ENCODE measurements at places on chromosomes 5 and 9.

DNA sequence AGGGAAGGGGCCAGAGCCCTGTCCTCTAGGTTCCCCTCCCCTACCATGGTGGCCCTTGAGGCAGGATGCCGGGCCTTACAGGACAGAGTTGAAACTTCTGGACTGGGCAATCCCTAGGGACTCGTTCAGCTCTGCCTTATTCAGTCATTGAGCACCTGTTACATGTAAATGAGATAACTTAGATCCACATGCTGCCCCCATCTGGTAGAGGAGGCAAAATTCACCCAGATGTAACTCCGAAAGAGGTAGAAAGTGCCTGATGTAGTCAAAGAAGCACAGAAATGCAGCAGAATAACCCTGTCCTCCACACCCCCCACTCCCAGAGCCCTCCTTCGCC is 1.5 kb downstream of the GGTA1 start:
- DNase-seq, result no peak

DNA sequence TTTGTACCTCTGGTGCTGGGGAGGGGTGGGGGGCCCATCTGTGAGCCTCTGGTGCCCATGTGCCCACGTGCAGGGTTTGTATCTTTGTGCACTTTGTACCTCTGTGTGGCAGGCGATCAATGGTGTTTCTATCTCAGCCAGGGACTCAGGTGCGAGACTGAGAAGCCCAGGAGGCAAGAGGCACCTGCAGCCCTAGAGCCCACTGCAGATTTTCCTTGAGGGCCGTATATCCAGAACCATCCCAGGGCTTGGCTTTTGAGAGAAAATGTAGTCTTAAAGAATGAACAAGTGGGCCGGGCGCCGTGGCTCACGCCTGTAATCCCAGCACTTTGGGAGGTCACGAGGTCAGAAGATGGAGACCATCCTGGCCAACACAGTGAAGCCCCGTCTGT is 52.2 kb upstream of the KCNMB1 start:
- no peak for DNase-seq

DNA sequence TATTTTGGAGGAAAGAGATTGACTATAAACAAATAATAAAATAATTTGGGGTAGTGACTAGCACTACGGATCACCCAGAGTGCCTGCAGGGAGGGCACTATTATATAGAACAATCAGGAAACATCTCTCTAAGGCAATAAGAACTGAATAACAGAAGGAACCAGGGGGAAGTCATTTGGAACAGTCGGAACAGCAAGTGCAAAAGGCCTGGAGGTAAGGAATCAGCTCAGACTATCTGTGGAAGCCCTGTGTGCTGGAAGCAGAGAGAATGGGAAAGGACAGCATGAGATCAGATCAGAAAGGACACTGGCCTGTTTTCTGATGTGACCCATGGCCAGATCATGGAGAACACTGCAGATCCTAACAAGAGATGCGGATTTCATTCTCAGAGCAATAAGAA is 357.6 kb downstream of the EFNA5 start:
- DNase-seq, result no peak

DNA sequence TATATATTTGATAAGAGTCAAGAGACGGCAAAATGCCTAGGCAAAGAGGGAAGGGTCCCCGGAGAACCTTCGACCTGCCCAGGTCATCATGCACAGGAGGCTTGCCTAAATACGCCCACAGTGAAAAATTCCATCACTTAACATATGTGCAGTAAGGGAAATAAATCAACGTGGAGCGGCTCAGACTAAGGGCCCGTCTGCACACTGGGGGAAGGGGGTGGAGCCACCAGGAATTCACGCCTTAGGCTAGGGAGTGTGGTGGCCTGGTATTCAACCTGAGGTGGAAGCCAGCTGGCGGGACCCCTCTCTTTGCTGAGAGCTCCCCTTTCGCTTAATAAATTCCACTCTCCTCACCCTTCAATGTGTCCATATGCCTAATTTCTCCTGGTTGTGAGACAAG is 8.3 kb downstream of the PTBP3 start:
- no peak for DNase-seq

- no peak for DNase-seq
Measured at GRCh38 chr9:9033022-9033421, 1233.4 kb upstream of the DMAC1 start.

DNA sequence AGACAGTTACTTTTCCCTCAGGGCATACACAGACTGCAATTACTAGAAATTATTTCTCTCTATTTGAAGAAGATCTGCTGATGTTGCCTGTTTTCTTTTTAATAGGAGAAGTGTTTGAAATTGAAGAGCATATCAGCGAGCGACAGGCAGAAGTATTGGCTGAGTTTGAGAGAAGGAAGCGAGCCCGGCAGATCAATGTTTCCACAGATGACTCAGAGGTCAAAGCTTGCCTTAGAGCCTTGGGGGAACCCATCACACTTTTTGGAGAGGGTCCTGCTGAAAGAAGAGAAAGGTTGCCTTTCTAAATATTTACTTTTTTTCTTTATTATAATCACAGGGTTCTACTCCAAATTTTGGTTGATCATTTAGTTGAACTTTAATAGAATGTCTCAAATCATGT is 3.4 kb downstream of the PRPF4 start:
- DNase-seq, result no peak

- DNase-seq, result no peak
Measured at GRCh38 chr5:28542987-28543386, 1504.6 kb upstream of the CDH9 start.

DNA sequence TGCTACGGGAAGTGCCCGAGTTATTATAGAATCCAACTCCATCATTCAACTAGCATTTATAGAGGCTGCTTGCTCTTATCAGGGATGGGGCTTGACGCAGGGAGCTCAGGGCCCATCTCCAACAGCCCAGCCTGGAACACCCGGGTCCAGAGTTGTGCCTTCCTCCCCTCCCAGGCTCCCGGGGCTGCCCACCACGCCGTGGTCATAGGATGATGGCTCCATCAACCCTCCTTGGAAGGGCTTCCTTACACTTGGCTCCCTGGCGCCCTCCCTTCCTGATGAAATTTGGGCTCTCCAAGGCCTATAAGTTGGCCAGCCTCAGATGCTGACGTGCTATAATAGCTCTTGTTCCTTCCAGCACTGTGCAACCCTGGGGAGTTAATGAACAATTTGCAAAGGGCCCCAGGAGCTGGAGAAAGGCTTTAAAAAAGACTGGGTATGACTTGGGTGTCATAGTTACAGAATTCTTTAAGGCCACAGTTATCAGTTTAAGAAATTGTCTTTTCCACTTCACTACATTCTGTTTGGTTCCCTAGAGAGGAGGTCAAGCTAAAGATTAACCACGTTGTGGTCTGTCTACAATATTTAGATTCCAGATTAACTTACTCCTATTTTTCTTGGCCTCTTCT is 42.5 kb upstream of the GADD45G start:
- no peak for DNase-seq

DNA sequence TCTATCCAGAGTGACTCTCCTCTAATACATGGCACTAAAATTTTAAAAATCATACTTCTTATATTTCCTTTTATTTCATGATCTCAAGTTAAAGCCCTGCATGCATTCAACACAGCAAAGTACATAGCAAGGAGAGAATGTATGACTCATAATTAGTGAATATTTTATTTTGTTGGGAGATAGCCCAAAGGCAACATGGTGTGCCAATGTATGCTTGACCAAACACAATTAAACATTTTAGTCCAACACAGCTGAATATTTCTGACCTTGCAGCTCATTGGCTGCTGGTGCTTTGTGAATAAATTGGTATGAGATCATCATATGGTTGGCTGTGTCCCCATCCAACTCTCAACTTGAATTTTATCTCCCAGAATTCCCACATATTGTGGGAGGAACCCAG is 103.5 kb downstream of the NPR3 start:
- DNase-seq, result no peak

DNA sequence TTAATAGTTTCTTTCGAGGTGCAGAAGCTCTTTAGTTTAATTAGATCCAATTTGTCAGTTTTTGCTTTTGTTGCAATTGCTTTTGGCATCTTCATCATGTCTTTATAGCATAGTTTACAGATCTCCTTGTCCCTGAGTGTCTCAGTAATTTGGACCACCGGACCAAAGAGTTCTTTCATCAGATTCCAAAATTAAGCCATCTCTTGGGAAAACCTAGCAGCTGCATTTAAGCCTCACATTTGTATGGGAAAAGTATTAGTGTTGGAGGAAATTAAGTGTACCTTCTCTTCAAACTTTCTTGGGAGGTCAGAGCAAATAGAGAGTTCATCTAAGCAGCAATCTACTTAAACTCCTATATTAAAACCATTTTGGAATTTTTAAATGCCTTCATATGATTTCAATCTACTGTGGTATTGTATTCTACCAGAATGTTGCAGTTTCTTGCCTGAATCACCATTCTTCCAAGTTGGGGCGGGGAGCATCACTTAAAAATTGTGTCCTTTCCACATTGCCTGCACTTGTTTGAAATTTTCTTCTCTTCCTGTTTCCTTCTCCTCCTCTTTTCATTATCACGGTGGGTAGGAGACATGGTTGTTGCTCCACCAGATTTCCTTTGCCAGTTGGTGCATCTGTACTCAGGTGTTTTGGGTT is 97.3 kb upstream of the DAB2 start:
- no peak for DNase-seq

- DNase-seq, result no peak
Measured at GRCh38 chr9:84919440-84919839, 249.9 kb downstream of the NTRK2 start.

DNA sequence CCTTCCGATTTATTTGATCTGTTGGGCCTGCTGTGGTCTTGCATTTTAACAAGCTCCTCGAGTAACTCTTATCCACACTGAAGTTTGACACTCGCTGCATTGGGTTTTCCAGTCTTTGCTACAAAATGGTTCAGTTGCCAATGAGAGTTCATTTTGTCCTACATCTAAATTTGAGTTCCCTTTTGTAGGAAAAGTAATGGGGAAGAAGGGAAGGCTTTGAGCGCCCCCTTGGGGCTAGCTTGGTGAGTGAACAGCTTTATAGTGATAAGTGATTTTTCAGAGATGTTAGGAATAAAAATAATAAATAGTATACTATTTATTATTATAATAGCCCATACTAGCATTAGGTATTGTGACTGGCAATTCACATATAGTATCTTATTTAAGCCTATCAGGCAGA is 89.9 kb upstream of the GNAQ start:
- DNase-seq, result peak; percentile 6

DNA sequence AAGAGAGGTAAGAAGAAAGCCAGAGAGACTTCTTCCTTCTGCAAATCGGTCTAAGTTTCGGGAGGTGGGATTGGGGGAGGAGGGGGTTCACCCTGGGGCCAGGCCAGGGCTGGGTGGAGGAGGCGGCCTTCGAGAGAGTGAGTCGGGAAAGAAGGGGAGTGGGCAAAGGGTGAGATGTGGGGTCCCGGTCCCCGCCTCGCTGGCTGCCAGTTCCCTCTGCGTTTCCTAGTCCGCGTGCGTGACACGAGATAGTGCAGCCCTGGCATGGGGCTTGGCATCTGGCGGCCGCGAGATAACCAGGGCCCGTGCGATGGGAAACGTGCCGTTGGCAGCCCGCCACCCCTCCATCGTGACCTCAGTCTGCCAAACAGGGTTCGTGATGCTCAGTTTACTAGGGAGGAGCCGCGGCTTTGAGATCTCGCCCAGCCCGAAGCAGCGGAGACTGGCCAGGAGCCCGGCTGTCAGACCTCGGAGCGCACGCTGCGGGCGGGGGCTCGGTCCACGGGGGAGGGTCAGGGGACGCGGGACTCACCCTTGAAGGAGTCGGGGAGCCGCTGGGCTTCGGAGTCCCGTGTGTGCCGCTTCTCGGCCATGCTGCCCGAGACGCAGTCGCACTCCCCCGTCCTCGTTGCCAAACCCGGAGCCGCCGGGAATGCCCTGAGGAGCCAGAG is at the start of gene STOM:
TSS of gene STOM (minus strand) at position 656 of the 671 bp plus-strand sequence. CDS start at position 593, 63 bp downstream.
- DNase-seq, result peak; percentile 55

GRCh38 chr5:100965291-100965690 is 62.2 kb upstream of the ST8SIA4 start:
- DNase-seq, result no peak

DNA sequence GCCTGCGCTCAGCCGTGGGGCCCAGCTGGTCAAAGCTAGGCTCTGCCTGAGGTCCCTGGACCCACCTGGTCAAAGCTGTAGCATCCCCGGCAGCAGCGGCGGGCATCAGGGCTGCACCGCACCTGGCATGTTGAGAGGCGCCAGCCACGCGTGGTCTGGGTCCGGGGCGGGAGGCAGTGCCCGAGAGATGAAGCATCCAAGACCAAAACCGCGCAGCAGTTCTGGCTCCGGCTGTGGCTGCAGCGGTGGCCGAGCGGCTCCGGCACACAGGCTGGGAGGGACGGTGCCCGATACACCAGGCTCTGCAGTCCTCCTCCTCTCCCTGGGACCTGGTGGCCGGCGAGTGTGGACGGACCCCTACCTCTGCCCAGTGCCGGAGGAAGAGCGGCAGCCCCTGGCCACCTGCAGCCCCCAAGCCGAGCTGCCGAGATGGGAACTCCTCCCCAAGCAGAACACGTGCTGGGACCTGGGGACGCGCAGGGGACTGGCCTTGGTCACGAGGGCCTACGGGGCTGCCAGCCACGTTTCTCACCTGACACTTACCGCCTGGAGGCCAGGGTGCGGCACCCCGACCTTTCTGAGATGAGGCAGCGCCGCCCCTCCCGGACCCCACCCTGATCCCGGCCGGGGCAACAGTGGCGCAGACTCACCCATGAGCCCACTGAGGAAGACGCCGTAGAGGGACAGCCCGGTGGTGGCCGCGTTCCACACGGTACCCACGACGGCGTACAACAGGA is 33.0 kb downstream of the SLC9A3 start:
- no peak for DNase-seq

- DNase-seq, result no peak
Measured at GRCh38 chr5:3508395-3508794, 87.2 kb upstream of the IRX1 start.

GRCh38 chr5:127649018-127649439 is at the start of gene CTXN3:
Gene CTXN3 (plus strand): TSS chr5:127649082. CDS start chr5:127657522, 8,440 bp downstream.
- no peak for DNase-seq

GRCh38 chr9:27565696-27566095 is 7.6 kb downstream of the C9orf72 start:
- DNase-seq, result no peak

- DNase-seq, result no peak
Measured at GRCh38 chr9:126955811-126956210, 41.2 kb downstream of the RALGPS1 start.

DNA sequence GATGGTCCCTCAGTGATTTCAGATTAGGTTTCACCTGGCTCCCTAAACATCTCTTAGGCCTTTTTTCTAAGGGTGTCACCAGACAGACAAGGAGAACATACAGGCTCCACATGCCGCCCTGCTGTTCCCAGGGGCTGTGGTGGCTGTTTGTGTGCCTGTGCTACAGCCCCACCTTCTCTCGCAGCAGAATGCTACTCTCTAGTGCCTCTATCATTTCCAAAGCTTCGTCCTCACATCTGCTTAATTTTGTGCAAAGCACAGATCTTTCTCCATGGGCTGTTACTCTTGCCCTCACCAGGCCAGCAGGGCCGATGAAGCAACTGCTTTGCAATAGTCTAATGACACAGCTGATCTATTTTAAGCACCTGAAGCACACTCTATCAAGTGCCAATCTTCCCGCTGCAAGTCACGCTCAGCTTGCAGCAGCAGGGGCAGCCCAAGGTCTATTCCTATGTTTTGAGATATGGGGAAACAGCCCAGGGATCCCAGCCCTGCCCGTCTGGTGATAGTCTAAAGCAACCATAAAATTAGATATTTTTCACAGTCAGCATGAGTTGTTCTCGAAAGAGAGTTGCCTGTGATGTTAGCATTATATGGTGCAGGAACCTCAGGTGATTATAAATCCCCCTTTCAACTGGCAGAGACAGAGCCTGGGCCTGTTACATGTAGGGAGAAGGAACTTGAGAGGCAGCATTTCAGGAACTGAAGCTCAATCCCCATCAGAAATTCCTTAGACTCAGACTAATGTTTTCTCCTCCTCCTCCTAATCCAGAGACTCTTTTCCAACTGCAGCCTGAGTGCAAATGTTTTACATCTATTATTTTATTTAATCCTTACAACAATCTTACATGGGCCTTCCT is 12.7 kb downstream of the ABLIM3 start:
- no peak for DNase-seq

Measured in activated CD4-positive, CD25-positive, alpha-beta regulatory T cell (primary cell).